Kidney capillary endothelial cell (primary cell): ENCODE measurements at places on chromosomes 11 and 22.

DNA sequence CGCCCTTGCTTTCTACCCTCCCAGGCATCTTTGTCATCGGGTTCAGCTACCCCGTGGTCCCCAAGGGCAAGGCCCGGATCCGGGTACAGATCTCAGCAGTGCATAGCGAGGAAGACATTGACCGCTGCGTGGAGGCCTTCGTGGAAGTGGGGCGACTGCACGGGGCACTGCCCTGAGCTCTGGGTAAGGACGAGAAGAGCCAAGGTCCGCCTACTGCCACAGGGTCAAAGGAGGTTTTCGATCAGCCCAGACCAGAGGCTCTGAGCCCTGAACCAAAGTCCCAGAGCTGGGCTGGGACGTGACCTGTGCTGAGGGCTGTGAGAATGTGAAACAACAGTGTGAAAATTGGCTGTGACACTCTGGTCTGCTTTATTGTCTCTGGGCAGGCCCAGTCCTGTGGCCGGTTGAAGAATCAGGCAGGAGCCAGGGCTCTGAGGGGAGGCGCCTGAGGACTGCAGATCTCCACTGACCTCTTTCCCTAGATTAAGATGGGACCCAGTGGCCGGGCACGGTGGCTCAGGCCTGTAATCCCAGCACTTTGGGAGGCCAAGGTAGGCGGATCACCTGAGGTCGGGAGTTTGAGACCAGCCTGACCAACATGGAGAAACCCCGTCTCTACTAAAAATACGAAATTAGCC is 6.5 kb upstream of the GALR3 start:
- DNase-seq: no peak

DNA sequence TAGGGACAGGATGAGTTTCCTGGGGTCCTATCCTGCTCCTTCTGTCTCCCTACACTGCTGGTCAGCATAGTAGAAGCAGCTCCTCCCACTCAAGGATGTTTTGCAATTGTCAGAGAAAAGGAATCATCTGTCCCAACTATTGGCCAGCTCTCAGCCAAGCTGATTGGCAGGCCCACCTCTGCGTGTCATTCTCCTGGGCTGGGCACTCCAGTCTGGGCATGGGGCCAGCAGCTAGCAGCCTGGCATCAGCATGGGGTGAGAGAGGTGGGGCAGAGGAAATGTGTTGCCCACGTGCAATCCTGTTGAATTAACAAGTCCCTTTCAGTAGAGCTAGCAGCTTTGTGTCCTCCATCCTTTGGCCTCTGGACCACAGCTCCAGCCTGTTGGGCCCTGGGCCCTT is 14.1 kb downstream of the ANKK1 start:
- no peak for DNase-seq

GRCh38 chr22:48707763-48708557 is 1119.7 kb downstream of the BRD1 start:
- DNase-seq: no peak

- no peak for DNase-seq
Observed at GRCh38 chr11:115929618-115930129, 425.5 kb upstream of the CADM1 start.

- DNase-seq: peak; percentile 84
Observed at GRCh38 chr11:57277845-57278720, 41.0 kb upstream of the APLNR start.

DNA sequence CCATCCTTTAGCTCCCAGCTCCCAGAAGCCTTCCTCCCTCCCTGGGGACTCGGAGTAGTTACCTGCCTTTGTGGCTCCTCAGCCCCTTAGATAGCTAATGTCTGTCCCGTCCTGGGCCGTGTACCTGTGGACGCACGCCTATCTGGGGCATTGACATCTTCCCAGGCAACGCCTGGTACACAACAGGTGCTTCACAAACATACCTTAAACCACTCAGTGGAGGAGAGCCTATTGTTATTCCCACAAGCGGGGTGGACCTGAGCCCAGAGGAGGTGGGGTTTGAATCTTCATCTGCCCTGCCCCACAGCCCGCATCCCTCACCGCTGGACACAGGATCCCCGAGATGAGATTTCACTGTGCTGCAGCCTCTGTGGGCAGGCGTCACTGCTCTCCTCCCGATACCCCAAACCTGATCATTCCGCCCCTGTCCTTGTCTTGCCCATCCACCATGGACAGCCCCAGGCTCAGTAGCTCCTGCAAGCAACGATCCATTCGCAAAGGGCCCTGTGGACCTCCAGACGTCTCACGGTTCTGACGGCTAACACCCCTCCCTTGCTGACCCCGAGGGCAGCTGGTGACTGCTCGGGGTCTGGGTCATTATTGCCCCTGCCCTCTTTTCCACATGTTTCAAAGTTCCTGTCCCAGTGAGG is 73.8 kb upstream of the SHISAL1 start:
- no peak for DNase-seq

- no peak for DNase-seq
Observed at GRCh38 chr22:20043997-20044342, 23.1 kb downstream of the TANGO2 start.

- no peak for DNase-seq
Observed at GRCh38 chr11:89477175-89477574, 14.0 kb downstream of the NOX4 start.

GRCh38 chr11:68442433-68442832 is 18.1 kb upstream of the PPP6R3 start:
- no peak for DNase-seq

GRCh38 chr11:11605821-11606450 is 15.9 kb downstream of the GALNT18 start:
- no peak for DNase-seq

DNA sequence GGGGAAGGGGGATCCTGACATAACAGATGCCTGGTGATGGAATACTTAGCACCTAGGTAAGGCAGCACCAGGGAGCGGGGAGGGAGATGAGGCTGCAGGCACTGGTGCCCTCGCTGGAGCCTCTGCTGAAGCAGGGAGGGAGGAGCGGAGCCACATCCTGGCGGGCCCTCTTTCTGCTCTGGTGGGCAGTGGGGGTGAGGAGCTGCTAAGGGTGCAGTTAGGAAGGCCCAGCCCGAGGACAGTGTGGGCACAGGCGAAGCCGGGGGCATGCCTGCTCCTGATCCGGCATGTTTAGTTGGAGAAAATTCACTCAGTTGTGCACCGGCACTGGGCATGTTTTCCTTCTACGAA is 83.9 kb downstream of the MED15 start:
- DNase-seq: no peak

- no peak for DNase-seq
Observed at GRCh38 chr22:42500836-42501179, 18.8 kb downstream of the RRP7A start.

GRCh38 chr11:90468923-90469322 is 246.1 kb upstream of the CHORDC1 start:
- DNase-seq: no peak

GRCh38 chr22:26702906-26703830 is 45.8 kb downstream of the MIAT start:
- no peak for DNase-seq

DNA sequence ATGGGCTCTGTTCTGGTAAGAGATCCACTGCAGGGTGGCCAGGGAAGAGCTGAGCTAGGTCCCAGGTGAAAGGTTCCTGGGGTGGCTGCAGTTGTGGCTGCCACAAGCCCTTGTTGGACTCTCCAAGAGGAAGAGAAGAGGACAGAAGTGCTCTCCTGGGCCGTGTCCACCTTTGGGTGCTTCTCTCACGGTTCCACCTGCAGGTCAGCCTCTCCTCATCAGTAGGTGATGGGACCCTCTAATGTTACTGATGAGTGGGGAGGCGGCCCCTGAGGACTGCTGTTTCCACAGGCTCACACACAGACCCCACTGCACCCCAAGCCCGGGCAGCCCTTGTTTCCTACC is 804.9 kb downstream of the BRD1 start:
- no peak for DNase-seq

DNA sequence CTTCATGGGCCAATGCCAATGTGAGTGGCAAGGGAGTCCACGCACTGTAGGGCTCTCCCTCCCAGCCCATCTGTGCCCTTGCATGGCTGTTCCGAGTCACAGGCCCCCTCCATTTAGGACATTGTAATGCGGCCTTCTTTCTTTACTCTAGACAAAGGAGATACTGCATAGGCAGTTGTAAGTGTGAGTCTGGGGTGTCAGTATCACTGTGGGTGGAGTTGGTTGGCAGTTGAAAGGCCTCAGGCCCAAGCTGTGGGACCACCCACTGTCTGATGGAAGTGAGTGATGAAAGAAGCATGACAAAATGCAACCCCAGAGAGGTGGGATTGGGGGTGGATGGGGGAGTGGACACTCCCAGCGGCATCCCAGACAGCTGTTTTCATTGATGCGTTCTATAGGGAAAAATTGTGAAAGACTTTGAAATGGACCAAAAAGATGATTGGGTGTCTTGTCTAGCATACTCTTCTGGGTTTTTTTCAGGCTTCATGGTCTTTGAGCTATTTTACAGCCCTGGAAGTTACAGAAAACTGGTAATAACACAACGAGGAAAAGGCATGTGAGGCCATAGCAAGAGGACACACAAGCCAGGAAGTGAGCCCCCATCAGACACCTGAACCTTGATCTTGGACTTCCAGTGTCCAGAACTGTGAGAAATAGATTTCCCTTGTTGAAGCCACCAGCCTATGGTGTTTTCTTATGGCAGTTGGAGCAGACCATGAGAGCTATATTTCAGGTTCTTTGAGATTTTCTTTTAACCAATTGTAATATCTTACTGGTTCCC is 114.6 kb downstream of the NECTIN1 start:
- DNase-seq: no peak

GRCh38 chr22:20509344-20510047 is 2.1 kb downstream of the MED15 start:
- peak; percentile 90 for DNase-seq

DNA sequence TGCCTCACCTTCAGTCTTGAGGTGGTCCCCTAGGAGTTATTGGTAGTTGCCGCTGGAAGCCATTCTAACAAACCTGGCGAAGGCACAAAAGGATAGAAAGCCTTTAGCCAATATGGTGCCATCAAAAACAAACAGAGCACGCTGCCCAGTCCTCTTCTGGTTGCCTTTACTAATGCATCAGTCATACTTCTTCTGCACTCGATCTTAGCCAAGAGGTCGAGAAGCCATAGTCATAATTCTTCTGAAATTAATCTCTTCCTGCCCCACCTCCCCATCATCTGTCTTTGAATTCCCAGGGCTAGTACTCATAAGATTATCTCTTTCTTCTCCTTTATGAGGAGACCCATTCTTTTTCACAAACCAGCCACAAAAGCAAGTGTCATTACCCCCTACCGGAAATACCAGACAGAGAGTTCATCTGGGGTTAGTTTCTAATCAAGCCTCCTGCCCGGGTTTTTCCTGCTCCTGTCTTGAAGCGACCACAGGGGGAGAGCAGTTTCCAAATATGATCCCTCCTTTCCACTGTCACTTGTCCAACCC is 21.4 kb upstream of the EHF start:
- DNase-seq: peak; percentile 86

DNA sequence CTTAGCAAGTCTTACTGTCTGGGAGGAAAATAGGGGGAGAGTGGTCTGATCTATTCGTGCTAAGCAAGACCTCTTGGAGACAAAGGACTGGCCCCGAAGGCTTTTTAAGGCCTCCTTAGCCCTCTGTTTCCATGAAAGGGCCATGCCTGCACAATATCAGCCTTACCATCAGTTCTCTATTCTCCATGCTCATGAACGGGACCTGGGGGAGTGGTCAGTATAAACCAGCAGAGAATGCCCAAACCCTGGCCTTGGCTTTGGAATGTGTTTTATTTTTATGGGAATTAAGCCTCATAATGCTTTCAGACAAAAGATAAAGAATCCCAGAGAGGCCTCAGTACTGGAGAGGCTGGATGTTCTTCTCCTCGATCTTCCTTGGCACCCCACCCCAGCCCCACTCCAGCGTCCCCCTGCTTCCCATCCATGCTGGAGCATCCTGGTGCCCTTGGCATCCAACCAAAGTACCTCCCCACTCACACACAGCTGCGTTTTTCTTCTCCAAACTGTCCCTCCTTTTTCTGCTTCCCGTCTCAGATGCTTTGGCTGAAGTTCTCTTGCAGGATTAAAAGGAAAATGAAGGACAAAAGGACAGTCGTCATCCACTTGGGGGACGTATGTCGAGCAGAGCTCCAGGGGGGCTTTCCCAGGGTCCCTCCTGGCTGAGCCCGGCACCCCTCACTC is 18.6 kb downstream of the FXYD6 start:
- DNase-seq: no peak

DNA sequence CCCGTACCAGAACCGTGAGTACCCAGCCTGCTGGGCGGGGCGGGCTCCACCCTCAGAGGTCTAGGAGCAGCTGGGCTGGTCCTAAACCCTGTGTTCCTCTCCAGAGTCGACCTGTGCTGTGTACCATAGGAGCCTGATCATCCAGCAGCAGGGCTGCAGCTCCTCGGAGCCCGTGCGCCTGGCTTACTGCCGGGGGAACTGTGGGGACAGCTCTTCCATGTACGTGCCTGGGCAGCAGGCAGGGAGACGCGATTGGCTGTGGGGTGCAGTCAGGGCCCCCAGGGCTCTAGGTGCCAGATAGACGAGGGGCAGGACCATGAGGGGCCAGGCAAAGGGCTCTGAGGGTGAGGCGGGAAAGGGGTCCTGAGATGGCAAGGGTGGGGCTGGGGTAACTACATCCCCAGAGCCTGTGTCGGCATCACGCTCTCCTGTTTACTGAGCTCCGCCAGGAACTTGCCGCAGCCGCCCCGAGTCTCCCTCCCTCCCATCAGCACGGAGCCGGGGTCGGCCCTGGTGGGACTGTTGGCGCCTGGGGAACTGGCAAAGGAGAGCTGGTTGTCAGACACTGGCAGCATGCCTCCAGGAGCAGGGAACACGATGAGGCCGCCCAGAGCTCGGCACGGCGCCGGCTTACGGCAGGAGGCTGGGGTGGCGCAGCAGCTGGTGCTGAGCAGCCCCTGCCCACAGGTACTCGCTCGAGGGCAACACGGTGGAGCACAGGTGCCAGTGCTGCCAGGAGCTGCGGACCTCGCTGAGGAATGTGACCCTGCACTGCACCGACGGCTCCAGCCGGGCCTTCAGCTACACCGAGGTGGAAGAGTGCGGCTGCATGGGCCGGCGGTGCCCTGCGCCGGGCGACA is 22.9 kb upstream of the MUC5B start:
- no peak for DNase-seq

- no peak for DNase-seq
Observed at GRCh38 chr22:27801202-27801615, 347 bp downstream of the MN1 start.

GRCh38 chr11:31417357-31417756 is 47.7 kb downstream of the DNAJC24 start:
- no peak for DNase-seq

DNA sequence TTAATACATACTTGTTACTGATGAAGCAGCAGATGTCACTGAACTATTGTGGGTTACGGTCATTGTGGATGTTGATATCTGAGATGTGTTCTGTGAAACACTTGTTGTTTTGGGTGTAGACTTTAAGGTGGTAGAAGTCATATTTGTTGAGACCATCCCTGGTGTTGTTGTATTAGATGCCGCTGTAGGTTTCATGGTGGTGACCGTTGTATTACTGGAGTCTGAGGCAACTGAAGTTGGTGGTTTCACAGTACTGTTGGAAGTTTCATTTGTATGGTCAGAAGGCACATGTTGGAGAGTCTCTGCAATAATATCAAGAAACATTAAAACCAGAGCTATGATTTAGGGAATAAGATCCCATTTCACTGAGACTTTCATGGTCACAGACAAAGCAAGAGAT is 50.7 kb downstream of the TMEM123 start:
- no peak for DNase-seq
